ENCODE measurements at places on chromosomes 12 and 14.
A peak's percentile ranks its signal among the peaks of the same experiment; 100 is the strongest.

GRCh38 chr12:9980126-9980525 is 8.9 kb downstream of the CLEC12A start:
- DNase-seq: no peak

DNA sequence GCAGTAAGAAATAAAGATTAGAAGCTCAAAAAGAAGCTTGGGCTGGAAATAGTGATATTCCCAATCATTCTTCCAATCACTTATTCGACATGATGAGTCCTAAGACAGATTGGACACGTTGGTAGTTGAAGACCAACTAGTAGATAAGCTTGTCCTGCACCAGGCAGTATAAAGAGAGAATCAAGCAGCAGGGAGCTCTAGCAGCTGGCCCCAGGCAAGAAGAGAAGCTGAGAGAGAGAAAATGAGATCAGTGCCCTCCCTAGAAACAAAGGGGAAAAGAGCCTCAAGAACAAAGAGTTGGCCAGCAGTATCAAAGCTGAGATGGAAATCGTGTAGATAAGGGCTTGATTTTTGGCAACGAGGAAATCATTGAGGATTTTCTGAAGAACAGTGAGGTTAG is 20.6 kb downstream of the RASSF8 start:
- DNase-seq: peak; percentile 49

DNA sequence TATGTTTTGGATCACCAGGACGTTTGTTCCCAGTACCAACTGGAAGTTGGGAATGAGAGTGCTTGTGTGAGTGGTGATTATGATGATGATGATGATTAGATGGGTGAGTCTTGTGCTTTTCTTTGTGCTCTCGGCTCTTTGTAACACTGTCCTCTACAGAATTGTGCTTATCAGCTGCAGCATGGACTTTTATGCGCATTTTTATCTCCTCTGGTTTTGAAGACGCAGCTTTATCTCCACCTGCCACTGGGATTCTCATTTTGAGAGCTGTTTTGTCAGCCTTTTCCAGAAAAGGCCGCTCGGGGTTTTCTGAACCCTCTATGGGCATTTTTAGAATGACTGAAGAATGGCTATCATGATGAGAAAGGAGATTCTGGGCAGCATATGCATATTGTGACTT is 11.5 kb upstream of the KANSL2 start:
- DNase-seq: no peak

GRCh38 chr12:47763481-47764346 is 5.0 kb upstream of the RAPGEF3 start:
- no peak for DNase-seq

DNA sequence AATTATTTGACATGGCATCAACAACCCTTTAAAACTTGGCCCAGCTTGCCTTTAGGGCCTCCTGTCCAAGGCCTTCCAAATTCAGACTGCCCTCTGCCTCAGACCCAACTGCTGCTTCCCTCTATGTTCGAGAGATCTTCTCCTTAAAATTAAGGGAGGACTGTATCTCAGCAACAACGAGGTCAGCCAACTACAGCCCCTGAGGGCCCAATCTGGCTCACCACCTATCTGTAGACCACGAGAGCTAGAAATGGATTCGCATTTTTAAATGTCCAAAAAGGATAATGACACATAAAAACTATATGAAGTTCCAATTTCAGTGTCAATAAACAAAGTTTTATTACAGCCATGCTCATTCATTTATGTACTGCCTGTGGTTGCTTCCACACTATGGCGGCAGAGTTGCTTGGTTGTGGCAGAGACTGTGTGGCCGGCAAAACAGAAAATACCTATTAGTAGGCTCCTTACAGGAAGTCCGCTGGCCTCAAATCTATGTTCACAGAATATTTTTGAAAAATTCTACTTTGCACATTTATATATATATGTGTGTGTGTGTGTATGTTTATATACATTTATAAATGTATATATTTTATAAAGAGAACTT is 1026.9 kb downstream of the BCL11B start:
- DNase-seq: no peak

- DNase-seq: no peak
Measured at GRCh38 chr12:51546097-51546496, 44.9 kb upstream of the SCN8A start.

GRCh38 chr12:86249851-86250250 is 6.3 kb downstream of the MGAT4C start:
- DNase-seq: no peak

DNA sequence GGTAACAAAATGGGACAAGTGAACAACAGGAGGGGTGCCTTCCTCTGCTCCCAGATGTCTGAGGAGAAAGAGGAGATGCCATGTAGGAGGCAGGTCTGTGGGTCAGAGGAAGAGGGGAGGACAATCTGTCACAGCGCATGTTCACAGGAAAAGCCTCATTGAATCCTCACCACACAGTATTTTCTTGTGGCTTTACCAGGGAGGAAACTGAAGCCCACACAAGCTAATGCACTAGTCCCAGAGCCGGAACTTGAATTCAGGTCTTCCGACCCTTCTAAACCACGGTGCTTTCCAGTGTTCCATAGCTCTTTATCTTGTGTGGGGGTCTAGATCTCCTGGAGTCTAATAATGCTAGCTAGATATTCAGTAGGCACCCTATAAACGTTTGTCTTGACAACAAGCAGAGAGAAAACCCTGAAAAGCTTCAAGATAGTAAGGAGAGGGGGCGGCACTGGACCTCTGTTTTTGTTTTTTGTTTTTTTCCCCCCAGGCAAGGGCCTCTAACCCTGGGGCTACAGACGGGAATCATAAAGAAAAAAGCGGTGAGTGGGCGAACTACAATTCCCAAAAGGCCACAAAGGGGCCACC is 371 bp upstream of the SHMT2 start:
- no peak for DNase-seq

GRCh38 chr12:3538466-3539030 is 47.5 kb downstream of the PRMT8 start:
- DNase-seq: no peak

- no peak for DNase-seq
Measured at GRCh38 chr12:6235499-6235898, 35.3 kb downstream of the CD9 start.

GRCh38 chr12:106704081-106704480 is 70.4 kb upstream of the RIC8B start:
- no peak for DNase-seq

DNA sequence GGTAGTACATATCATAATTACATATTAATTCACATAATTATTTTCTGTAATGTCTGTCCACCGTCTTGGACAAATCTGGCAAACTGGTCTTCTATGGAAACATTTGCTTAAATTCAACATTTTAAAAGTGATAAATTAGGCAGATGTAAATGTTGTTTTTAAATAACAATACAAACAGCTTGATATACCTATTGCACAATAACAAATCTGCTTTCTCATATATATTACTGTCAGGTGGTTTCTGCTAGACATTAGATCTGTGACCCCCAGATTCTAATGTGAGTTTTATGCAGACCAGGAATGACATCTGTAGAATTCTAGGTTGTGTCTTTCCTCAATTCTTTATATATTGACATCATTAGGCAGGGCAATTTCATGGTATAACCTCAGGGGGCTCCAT is 173.3 kb downstream of the CCDC59 start:
- DNase-seq: no peak

GRCh38 chr12:52698651-52699340 is 4.5 kb downstream of the KRT77 start:
- no peak for DNase-seq

DNA sequence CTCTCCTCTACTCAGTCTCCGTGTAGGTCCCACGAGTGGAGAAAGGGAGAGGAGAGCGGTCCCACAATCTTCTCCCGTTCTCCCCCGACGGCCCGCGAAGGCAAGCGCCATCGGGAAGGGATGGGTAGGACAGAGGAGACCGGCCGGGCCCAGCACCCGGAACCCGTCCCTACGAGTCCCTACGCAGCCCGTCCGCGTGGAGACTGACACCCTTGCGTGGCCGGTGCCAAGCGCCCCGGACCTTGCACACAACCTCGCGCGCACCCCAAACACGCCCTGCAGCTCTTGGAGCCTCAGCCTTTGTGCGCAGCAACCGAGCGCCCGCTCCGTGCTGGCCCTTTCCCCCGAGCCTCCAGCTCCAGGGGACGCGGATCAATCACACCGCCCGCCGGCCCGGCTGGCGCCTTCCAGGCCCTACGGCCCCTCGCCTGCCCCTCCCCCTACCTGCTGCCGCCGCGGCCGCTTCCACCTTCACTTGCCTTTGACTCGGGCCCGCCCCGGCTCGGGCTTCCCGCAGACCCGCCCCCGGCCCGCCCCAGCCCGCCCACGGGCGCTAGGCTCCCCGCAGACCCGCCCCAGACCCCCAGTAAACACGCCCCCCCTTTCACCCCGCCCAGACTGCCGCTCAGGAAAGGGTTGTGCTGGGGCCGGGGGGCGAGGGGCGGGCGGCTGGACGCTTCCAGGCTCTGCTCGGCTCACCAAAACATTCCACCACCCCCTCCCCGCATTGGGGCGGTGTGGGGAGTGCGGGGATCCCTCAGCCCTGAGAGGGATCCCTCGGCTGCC is at the start of gene NDRG2:
Gene NDRG2 (minus strand): TSS at position 477 of the 786 bp plus-strand sequence. CDS start 1,746 bp downstream, outside the sequence.
- DNase-seq: peak; percentile 89

GRCh38 chr12:22635812-22636211 is 10.8 kb downstream of the ETNK1 start:
- no peak for DNase-seq

DNA sequence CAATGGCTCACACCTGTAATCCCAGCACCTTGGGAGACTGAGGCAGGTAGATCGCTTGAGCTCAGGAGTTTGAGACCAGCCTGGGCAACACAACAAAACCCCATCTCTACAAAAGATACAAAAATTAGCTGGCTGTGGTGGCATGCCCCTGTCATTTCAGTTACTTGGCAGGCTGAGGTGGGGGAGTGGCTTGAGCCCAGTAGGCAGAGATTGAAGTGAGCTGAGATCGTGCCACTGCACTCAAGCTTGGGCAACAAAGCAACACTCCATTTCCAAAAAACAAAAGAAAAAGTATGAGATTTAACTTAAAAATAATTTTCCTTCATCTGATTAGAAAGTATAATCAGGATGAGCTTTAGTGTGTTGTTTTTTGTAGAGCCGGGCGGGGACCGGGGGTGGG is 47.9 kb upstream of the BCAT1 start:
- no peak for DNase-seq

- no peak for DNase-seq
Measured at GRCh38 chr12:130394906-130395305, 57.2 kb downstream of the PIWIL1 start.

DNA sequence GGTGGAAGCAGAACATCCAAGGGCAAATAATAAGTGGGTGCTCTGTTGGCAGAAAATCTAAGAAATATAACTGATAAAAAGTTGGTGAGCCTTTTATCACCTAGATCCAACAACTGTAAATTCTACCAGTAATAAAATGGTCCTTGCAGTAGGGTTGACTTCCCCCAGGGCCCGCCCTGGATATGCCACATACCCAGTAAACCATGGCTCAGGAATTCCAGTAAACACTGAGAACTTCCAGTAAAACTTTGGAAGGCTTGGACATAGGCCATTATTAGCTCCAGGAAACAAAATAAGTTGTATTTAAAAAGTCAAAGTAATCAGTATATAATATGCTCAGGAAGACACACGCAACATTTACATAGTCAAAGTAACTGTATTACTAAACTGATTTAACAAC is 402.2 kb downstream of the BCAT1 start:
- no peak for DNase-seq

GRCh38 chr12:98439981-98440581 is 75.3 kb upstream of the TMPO start:
- no peak for DNase-seq

- DNase-seq: no peak
Measured at GRCh38 chr12:26406391-26406790, 211.0 kb downstream of the SSPN start.

DNA sequence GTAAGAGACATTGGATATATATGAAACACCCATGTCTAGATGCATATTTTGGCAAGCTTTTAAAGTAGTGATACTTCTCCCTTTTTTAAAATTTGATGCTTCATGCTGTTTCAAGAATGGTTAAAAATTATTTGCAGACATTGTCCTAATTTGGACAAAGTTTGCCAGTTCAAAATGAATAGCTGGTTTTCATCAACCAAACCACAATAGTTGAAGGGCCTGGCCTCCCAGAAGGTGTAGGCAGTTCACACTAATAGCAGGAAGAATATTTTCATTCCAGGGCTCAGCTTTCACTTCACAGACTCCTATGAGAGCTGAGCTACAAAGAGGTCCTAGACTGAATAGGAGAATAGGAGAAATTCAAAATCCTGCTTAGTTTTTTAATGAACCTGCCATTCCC is 78.7 kb downstream of the STXBP6 start:
- DNase-seq: no peak

DNA sequence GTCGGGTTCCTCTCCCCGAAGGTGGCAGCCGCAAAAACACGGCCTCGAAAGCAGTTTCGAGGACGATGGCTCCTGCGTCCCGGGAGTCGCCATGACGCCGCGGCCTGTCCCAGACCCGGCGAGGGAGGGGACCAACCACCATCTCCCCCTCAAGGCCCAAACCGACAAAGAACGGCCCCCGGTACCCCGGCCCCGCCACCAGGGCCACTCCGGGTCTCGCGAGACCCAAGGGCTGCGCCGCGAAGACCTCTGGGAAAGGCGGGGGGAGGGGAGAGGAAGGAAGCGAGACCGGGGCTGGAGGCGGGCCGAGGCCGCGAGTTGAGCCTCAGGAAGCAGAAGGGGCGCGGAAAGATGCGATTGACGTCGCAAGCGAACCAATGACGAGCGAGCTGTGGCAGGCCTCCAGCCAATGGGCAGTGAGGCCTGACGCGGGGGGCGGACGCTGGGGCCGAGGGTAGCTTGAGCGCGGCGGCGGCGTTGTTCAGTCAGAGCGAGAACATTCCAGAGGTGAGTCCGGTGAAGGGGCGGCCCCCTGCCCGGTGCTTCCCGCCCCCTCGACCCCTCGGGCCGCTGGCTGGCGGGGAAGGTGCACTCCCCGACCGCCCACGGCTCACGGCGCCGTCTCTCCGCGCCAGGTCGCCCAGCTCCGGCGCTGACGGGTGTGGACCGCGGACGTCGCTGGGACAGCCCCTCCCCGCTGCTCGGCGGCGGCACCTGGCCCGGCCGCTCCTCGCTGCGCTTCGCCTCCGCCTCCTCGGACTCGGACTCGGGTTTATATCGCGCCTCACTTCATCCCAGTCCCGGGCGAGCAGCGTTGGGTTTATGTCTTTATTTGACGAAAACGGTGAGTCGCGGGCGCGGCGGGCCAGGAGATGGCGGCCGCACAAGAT is at the start of gene EIF5:
Gene EIF5 (plus strand): TSS at position 484 of the 890 bp plus-strand sequence. CDS start 1,624 bp downstream, outside the sequence.
- peak; percentile 100 for DNase-seq

DNA sequence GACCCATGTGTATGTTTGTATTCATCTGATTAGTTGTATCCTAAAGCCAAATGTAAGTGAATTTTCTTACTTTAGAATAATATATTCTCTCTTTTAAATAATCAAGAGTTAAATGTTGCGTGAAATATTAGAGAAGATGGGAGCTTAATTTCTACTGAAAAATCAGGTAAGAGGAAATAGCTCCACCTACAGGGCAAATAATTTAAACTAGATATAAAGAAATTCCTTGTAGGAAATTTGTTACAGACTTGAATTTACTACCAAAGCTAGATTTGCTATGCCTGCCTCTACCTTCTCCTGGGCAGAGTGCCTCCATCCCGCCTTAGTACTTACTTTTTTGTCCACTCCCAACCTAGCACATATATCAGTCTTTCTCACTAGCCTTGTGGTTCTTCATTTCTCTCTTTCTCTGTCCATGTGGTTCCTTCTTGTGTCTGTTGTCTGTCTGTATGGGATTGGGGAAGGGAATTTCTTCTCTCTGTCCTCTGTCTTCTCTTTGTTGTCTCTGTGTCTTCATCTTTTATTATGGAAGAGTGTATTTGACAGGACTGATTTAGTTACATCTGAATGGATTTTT is 44.7 kb downstream of the PALS1 start:
- DNase-seq: peak; percentile 63

Measured in neural progenitor cell (in vitro differentiated cells).